Activated gamma-delta T cell treated with anti-CD3 and anti-CD28 coated beads, Interleukin-2, amount 50 U/mL, for 16 hours (primary cell): ENCODE measurements at places on chromosomes 11 and 22.

DNA sequence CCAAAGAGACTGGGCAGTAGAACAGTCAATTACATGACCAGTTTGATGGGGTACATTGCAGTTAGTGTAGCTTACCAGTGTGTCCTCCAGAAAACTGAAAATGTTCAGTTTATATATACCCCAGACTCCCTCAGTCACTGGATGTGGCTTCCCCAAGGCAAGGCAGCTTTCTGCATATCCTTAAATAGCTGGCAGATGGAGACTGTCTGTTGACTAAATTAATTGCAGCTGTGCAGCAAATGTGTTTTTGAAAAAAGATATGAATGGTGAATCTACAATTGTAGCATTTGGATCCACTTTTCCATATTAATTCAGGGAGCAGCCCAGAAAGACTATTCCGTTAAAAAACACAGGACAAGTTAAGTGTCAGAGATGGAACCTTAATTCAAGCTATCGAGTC lies 565.1 kb upstream of the CCDC179 start:
- DNase-seq = no peak

DNA sequence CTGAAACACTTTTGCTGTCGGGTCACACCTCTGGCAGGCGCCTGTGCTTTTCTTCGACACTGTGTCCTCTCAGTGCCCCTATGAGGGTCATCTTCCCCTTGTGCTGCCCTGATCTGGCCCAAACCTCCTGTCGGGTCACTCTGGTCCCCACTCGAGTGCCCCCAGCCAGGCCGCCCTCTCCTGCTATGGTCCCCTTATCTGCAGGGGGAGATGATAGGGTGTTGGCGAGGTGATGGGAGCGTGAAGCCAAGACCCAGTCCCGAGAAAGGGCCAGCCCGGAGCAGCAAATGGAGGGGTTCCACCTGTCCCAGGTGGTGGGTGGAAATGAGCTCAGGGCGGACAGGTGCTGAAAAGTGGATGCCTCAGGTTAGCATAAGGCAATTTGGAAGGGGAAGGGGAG lies 9.7 kb downstream of the NADSYN1 start:
- DNase-seq = no peak

- DNase-seq = no peak
Measured at GRCh38 chr11:75055511-75055910, 41.2 kb downstream of the OR2AT4 start.

DNA sequence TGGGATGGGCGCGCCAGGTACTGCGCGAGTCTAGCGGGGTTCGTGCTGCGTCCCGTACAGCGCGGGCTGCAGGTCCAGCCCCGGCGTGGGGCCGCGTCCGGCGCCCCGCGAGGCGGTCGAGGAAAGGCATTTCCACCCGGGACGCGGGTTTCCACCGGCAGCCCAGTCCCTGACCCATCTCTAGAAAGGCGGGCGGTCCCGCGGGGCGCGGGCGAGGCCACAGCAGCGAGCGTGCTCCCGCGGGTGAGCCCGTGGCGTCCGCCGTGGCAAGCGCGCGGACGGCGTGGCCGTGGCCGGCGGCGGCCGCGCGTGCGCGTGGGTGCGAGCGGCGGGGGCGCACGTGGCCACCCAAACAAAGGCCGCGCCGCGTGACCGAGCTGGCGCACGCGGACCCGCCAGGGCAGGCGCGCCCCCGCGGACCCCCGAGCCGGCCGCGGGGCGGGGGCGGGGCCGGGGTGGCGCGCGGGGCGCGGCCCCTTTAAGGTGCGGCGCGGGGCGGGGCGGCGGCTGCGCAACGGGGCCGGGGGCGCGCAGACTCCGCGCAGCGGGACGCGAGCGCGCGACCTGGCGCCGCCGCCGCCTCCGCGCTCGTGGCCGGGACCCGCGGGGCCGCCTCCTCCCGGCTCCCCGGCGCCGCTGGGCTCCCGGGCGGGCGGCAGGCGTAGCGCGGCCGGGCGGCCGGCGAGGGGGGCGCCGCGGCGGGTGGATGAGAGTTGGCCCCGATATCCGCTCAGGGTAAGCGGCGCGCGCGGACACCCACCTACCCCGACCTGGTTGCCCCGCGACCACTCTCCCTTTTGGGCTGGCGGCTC lies 39.3 kb upstream of the CELSR1 start:
- DNase-seq = peak; percentile 37

GRCh38 chr11:75264971-75265370 lies 24.4 kb downstream of the TPBGL start:
- no peak for DNase-seq

- DNase-seq = no peak
Measured at GRCh38 chr11:106520146-106520912, 442.9 kb downstream of the AASDHPPT start.

DNA sequence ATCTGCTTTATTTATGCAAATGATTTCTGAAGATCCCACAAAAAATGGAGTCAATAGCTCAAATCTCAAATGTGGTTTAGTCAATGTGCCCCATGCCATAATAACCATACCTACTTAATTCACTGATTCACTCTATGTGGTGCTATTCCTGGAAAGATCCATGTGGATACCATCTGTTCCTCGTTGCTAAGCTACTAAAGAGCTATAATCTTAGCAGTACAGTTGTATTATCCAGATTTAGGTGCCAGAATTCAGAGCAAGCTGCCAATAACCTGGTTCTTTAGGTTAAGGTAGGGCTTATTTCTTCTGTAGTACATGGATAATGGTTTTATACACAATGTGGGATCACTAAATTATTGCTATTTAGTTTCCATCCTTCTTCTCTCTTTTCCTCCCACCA lies 974.7 kb upstream of the CCDC90B start:
- DNase-seq = no peak
